NCI-H1417 treated with DMSO at 0.1 percent for 48 hours (cell line): ENCODE measurements at places on chromosomes 5 and 9.

DNA sequence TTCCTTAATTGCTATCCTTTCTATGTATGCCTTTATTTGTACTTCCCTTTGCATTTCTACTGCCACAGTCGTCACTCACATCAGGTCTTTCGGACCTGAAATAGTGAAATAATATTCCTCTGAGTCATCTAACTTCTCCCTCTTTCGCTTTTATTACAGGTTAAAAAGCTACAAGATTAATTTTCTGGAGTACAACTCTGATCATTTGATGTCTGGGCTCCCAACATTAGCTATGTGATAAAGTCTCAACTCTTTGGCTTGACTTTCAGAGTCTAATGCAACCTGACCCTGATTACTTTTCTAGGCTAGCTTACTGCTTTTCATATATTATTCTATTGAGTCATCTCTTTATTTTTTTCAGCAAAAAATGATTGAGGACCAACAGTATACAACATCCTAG is 638.8 kb upstream of the WWC1 start:
- DNase-seq: no peak

- DNase-seq: no peak
Measured at GRCh38 chr5:11371021-11371420, 533.2 kb downstream of the CTNND2 start.

DNA sequence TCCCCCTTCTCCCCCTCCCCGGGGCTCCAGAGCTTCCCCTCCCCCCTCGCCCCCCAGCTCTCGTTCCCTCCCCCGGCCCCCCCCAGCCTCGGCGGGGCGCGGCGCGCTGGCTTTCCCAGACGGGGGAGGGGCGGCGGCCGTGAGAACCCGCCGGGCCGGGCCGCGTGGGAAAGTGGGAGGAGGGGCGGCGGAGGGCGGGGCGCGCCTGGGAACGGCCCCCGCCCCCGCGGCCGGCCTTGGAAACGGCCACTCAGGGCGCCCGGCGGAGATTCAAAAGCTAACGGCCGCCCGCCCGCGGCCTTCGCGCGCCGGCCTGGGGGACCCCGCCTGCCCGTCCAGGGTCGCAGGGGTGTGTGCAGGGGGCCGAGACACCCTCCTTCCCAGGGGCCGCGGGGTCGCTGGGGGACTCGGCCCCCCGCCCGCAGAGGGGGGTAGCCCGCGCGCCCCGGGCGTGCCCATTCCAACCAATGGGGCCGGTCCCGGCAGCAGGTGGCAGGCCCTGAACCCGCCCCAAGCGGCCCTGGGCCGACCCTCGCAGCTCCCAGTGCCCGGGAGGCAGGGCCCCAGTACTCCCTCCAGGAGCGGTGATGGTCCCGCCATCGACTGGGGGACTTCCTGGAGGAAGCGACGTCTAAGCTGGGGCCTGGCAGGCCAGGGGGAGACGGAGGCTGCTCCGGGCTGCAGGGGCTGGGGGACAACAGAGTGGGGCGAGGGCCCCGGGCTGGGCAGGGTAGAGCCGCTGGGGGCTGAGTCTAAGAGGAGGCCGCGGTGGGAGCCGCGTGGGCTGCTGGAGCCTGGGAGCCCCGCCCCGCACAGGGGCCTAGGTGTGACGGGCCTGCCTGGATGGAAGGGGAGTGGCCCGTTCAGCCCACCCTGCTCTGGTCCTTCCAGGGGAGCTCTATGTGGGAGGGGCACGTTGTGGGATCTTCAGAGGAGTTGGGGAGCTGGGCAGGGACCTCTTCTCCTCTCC is 14.2 kb upstream of the NRARP start:
- DNase-seq: no peak

GRCh38 chr5:1874348-1874747 is 8.4 kb downstream of the IRX4 start:
- peak; percentile 38 for DNase-seq

DNA sequence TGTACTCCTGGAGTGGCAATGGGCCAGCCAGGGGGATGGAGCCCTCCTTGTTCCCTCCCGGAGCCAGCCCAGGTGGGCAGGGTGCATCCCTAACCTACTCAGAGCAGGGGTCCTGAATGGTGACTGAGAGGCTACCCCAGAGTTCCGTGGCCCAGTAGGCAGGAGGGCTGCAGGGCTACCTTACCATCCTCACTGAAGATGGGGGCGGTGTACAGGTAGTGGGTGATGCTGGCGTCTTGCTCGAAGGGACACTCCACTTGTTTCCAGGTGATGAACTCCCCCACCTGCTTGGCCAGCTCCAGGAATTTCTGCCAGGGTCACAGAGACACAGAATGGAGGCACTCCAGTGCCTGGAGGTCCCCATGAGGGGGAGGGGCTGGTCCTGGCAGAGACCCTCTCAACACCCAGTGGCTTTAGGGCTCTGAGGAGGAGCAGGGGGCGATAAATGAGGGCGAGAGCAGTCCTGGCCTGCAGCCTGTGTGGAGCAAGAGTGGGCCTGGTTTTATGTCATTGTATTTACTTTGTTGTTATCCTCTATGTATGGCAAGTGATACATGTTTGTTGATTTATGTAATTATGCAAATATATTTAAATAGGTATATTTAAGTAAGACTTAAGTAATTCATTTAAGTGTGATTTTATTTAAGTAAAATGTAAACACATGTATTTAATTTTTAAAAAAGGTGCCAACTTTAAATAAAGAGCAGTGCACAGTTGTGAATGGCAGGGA is 39.9 kb upstream of the RNF130 start:
- no peak for DNase-seq

GRCh38 chr5:142820447-142820846 is 50.3 kb downstream of the ARHGAP26 start:
- DNase-seq: no peak

GRCh38 chr9:28999806-29000205 is 1426.5 kb upstream of the C9orf72 start:
- no peak for DNase-seq
